ENCODE measurements at places on chromosomes 7 and 10. TPM values are rescaled to one million over a fixed set of nuclear protein-coding genes. Genes with fewer than 3 reads are reported as not detected.

Gene LRRD1
- not detected for total RNA-seq

Gene OPALIN
- not detected for total RNA-seq

Gene IL6
- not detected for total RNA-seq

DNA sequence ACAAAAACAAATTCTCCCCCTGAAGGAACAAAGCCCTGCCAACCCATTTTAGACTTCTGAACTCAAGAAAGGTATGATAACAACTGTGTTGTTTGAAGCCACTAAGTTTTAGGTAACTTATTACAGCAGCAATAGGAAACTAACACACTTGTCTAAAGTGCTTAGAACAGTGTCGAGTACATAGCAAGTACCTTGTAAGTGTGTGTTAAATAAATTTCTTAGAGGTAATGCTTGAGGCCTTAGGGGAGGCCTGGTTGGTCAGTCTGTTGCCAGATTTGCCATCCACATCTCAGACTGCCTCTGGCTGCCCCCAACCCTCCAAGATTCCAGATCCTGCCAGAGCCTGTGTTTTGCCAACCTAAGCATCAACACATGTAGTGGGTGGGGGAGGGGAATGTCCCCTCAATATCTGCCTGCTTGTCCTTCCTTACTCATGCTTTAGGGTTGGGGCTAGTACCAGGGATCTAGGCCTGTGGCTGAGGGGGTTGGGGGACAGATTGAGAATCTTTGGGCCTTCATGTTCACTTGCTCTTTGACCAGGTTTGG lies 27.1 kb upstream of the PAX2 start:
- no peak for DNase-seq

Gene SNCG
- total RNA-seq: 7.6 TPM

DNA sequence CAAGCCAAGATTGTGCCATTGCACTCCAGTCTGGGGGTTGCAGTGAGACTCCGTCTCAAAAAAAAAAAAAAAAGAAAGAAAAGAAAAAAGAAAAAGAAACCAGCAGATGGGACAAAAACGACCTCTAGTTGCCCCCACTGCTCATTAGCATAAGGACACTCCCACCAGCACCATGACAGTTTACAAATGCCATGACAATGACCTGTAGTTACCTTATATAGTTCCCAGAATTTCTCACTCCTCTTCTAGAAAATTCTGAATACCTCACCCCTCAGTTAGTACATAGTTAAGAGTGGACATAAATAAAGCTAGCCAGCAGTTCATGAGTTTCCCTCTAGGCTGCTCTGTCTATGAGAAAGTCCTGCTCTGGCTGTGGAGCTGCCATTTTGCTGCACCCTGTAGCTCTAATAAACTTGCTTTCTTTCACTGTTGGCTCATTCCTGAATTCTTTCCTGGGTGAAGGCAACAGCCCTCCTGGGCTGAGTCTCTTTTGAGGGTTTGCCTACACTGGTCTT lies 276.8 kb upstream of the AKR1E2 start:
- DNase-seq: no peak

- DNase-seq: no peak
Observed at GRCh38 chr7:151900986-151901621, 24.2 kb upstream of the PRKAG2 start.

Gene ACTL6B
- total RNA-seq: 0.43 TPM

- peak; percentile 57 for DNase-seq
Observed at GRCh38 chr10:88045656-88046415, 182.4 kb downstream of the PTEN start.

DNA sequence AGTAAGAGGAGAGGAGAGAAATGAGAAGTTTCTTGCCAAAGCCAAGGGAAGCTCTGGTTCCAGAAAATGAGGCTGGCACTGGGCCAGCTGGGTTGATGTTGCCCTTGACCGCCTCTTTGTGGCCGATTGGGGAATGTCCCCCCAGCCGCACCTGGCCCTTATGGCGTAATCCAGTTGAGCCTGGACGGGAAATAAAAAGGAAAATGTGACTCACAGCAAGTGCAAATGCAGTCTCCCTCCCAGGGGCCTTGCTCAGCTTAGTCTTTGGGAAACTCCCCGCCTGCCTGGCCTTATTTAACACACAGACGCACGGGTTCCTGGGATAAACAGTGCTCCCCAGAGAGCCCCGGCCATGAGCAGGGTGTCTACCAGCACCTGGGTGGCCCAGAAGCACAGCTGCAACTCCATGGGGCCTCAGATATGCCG lies 174.8 kb downstream of the KIAA1217 start:
- DNase-seq: peak; percentile 97

Gene PPP1R17
- total RNA-seq: not detected

Gene RPEL1
- total RNA-seq: not detected

DNA sequence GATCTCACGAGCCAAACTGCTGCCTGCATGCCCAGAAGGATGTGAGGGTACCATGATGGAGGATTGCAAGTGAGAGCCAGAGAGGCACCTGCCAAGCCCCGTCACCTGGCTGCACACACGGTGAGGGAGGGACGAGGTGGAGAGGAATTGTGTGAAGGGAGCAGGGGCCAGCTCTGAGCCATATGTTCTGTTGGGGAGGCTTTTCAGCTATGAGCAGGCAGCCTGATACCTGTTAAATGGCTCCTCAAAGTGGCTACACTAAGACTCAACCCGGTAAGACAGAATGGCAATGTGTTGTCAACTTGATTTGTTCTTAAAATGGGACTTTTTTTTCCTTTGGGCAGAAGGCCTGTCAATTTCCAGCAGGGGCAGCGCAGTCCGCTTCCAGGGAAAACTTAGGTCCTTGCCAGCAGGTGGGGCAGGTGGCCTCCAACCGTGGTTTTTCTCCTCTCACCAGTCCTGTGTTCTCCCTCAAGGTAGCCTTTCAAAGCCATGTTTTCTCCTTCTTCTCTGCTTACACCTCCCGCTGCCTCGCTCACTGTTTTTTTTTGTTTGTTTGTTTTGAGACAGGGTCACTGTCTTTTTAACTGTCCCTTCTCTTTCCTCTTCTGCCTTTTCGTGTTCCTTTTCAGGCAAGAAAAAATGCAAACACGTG lies 57.7 kb upstream of the ZNRF2 start:
- DNase-seq: peak; percentile 79

GRCh38 chr7:7696458-7697119 lies 21.8 kb downstream of the RPA3 start:
- DNase-seq: peak; percentile 45

- DNase-seq: no peak
Observed at GRCh38 chr10:84179059-84179710, 5.6 kb downstream of the GPR15LG start.

Gene LIPJ
- total RNA-seq: 5.3 TPM

Gene SVOPL
- not detected for total RNA-seq

DNA sequence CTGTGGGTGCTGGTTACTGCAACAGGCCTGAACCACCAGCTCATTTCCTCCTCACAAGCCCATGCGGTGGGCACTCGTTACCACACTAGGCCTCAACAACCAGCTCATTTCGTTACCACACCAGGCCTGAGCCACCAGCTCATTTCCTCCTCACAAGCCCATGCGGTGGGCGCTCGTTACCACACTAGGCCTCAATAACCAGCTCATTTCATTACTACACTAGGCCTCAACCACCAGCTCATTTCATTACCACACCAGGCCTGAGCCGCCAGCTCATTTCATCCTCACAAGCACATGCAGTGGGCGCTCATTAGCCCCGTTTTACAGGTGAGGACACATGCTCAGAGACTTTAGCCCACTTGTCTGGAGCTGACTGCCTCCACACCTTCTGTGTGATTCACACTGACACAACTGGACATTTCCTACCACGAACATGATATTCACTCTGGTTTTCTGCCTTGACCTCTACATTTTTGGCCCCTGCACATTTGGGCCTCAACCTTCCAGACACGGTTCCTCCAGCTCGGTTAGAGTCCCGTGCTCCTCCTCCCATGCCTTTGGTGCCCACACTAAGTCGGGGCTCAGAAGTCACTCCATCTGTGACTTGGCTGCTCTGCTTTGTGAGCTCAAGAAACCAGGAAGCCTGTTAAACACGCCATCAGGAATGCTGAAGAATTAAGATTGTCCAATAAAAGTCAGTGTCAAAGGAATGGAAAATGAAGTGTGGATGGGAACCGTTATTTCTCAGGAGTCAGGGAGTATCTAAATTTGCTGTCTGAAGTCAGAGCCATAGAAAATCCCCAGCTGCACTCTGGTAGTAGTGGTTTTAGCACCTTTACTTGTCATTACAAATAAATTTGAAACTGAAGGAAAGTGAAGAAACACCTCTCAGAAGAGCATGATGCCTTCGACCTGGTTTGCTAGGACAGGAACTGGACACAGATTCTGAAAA lies 55.8 kb upstream of the LANCL2 start:
- DNase-seq: no peak

Gene SPDYE2
- total RNA-seq: not detected

Gene ZKSCAN5
- total RNA-seq: 6.4 TPM

GRCh38 chr7:157981778-157982177 lies 605.8 kb downstream of the PTPRN2 start:
- DNase-seq: no peak

Gene BMPER
- total RNA-seq: 9.5 TPM

Gene CNNM2
- total RNA-seq: 7.3 TPM

DNA sequence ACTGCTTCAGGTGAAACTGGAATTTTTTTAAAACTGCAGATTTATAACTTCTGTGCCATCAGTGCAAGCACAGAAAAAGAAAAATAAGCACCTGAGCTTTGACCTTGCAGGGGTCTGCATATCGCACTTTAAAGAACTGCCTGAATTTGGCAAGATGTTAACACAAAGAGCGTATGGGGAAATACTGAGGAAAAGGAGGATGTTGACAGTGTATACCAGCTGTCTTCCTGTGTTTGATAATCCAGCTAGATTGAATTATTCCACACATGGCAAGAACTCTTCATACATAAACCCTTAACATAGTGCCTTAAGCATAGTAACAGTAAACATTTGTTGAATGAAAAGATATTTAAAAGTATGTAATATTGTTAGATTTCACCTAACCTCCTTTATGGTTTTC lies 30.0 kb downstream of the SMC3 start:
- DNase-seq: no peak

- peak; percentile 60 for DNase-seq
Observed at GRCh38 chr10:130027716-130028464, 63.8 kb upstream of the EBF3 start.

DNA sequence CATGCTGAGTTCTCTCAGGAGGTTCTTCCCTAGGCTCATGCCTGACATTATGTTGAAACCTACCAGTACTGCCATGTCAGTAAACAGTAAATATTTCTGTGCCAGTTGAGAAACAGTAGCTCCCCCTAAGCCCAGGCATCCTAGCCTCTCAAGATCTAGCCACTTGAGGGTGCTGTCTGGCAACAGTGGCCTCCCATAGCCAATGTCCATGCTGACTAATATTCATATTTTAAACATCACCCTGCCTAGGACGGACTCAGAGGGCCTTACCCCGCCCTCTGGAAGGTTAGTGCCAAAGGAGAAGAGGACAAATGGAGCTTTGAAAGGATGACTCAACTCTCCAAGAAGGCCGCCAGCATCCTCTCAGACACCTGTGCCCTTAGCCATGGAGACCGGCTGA lies 7.7 kb downstream of the ACSM6 start:
- no peak for DNase-seq

DNA sequence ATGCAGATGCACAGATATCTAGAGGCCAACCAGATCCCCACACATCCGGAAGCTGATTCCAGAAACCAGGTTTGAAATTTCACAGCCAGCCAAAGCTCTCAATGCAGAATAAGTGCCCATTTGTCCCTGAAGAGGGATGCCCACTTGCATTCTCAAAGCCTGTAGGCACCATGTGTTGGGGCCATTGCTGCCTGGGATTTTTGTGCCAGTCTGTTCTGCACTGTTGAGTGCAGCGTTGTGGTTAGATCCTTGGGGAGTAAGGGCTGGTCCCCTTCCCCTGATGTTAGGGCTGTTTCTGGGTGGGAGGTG lies 62.4 kb downstream of the EEPD1 start:
- DNase-seq: no peak

- peak; percentile 70 for DNase-seq
Observed at GRCh38 chr7:3722396-3722922, 421.4 kb downstream of the SDK1 start.

DNA sequence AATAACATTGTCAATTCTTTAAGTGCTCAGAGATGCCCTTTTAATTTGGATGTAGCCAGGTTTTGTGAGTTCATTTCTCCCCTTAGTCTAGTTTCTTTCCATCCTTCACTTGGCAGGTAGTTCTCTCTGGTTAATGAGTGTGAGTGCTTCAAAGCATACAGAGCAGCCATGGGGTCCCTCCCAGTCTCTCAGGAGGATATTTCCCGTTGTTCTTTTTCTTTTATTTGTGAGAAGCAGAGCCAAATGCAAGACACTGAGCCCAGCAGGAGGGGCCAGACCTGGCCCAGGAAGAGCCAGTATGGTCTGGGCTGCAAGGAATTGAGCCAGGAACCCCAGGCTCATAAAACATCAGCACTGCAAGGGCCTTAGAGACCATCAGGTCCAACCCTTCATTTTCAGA lies 52.4 kb downstream of the PLCE1 start:
- no peak for DNase-seq

Gene EIF3B
- 373 TPM for total RNA-seq

DNA sequence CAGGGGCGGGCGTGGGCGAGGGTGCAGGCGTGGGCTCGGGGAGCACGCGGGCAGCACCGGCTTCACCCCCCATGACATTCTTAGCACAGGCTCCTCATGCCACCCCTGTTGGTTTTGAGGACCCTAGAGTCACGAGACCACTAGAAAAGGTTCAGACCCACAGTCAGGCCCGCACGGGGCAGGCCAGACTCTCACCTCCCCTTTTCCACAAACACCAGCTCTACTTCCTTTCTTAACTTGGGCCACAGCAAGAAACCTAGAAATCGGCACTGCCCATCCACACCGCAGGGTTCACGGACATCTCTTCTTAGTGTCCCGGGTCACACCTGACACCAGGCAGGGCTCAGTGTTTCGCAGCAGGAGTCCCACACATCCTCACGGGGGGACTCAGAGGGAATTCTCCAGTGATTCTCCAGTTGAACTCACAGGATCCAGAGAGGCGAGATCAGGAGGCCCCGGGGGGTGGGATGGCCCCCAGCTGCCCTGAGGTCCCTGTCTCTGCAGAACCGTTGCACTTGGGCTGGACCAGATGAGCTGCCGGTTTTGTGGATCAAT lies 52.0 kb downstream of the JAKMIP3 start:
- DNase-seq: no peak

- DNase-seq: no peak
Observed at GRCh38 chr7:111192614-111193413, 101.9 kb downstream of the LRRN3 start.

GRCh38 chr10:118470470-118470869 lies 125.0 kb downstream of the PRLHR start:
- no peak for DNase-seq

DNA sequence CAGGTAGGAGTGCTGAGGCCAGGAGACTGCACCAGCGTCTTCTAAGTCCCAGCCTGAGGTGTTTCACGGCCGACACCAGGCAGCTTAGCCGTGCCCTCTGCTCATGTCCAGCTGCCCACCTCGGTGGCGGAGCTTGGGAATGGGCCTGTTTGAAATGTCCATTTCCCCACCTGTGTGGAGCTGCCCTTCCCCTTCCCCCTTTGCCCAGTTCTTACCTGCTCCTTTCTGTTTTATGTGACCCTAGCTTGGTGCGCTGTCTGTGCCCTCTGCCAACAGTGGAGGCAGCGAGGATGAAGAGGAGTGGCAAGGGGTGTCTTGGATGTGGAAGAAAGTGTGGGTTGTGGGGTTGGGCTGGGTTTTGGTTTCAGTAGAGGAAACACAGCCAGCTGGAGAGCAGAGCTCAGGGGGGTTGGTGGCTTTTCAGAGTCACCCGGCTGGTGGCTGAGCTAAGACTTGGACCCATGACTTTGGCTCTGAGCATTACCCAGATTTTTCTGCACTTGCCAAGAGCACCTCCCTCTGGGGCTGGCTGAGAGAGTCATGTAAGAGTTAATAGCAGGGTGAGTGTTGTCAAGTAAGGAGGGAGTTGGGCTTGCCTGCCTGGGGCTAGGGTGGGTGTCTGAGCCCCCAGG lies 37.4 kb downstream of the GBX1 start:
- DNase-seq: no peak
